Placental pericyte (primary cell): ENCODE measurements at places on chromosomes 1 and 21. TPM values are rescaled to one million over a fixed set of nuclear protein-coding genes. Genes with fewer than 3 reads are reported as not detected.

KRTAP15-1 gene
- not detected in 2 replicates for total RNA-seq

MMP23B gene
- 8.4 and 12.9 TPM in 2 replicates for total RNA-seq

C1orf87 gene
- not detected in 2 replicates for total RNA-seq

KCNH1 gene
- 1.1 and 4.2 TPM in 2 replicates for total RNA-seq

KRTAP12-2 gene
- total RNA-seq, result not detected in 2 replicates

CCDC17 gene
- 1.1 and 1.4 TPM in 2 replicates for total RNA-seq

ST6GALNAC5 gene
- total RNA-seq, result 7.3 and 20.6 TPM in 2 replicates

RGS5 gene
- 2.2 and 22.5 TPM in 2 replicates for total RNA-seq

LRRIQ3 gene
- 0.72 TPM in 1 of 2 replicates, not detected in the other for total RNA-seq

RNU1-1 gene
- total RNA-seq, result under 0.01 TPM in 2 replicates

CORT gene
- 0.29 TPM in 1 of 2 replicates, not detected in the other for total RNA-seq

C1orf105 gene
- not detected in 2 replicates for total RNA-seq

DLGAP3 gene
- total RNA-seq, result not detected in 2 replicates

LENEP gene
- total RNA-seq, result 0.86 TPM in 1 of 2 replicates, not detected in the other

TDRD10 gene
- not detected in 2 replicates for total RNA-seq

OR2AK2 gene
- not detected in 2 replicates for total RNA-seq
